ENCODE measurements at places on chromosomes 5 and 9.

DNA sequence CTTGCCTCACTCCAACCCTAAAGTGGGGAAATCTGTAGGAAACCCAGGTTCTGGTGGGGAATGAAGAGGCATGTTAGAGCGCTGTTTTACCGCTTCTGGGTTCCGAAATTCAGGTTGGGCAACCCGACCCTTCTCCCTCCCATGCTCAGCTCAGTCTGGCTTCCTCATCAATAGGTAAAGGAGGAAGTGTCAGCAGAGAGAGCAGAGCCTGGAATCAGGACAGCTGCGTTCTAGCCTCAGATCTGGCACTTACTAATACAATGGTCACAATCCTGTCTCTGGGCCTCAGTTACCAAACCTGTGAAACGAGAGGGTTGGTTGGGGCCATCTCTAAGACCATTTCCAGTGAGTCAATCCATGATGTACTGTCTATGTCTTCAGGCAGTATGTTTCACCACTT is 16.2 kb upstream of the TNIP1 start:
- no peak for DNase-seq

DNA sequence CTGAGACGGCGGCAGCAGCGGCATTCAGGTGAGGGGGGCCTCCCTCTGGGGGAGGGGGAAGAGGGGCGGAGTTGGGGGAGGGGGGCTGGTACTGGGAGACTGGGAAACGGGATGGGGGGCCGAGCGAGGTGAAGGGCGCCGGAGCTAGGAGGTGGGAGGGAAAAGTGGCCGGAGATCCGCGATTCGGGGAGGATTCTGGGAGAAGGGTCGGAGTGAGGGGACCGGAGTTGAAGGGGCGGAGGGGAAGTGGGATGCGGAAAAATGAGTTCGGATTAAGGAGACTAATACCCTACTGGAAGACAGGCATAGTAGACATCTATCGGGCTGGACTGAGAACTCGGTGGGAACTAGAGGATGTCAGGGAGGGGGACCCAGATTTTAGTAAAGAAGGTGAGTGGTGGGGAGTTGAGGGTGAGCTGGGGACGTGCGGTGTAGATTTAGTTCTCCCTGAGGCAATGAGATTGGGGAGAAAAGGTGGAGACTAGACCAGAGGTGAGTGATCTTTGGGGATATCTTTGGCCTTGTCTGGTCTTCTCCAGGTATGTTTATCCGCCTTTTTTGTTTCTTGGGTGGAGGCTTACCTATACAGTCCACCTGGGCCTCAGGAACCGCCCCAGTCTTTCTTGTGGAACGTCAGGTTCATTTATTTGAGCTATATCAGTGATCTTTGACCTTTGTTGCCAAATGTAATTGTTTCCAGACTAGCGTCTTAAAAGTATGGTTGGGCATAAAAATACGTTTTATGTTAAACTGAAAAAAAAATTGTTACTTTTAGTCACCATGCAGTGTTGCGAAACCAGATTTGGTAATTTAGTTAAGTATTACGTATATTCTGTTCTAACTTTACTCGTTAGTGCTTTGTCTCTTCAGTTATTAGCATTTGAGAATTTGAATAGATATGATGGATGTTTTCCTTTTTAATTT is 632 bp downstream of the UBAP1 start:
- peak; percentile 18 for DNase-seq

GRCh38 chr9:114969269-114969668 is 38.9 kb upstream of the TNFSF8 start:
- DNase-seq = no peak

DNA sequence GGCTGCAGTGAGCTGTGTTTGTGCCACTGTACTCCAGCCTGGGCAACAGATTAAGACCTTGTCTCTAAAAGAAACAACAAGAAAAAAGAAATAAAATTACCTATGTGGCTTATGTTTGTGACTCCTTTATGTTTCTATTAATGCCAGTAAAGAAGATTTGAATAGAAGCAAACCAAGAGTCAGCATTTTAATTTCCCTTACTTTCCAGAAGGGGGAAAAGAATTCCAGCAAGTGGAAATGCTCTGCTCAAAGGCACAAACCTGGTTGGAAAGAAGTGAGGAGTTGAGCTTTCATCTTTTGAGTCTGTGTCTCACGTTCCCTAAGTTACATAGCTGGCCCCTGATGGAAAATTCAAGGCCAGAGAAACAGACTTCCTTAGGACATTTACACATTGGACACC is 23.6 kb upstream of the ELL2 start:
- DNase-seq = no peak

DNA sequence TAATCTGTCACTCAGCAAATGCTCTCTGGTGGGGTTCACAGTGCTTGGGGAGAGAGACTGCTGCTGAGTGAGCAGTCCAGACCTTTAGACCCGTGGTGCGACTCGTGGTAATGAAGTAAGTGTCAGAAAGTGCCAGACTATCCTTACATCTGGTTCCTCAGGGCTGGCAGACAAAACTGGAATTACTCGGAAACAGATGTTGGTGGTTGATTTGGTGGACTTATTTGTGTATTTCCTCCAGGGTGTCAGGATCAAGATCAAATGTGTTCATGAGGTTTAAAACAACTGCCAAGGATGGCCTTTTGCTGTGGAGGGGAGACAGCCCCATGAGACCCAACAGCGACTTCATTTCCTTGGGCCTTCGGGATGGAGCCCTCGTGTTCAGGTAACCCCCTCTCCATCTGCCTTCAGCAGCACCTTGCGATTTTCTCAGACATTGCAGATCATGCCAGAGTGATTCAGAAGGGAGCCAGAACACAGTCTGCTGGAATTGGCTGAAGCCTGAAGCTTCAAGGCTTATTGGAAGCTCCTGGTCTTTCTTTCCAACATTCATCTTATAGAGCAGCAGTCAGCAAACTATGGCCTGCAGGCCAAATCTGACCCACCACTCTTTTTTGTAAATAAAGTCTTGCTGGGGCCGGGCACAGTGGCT is 105.2 kb downstream of the LIFR start:
- no peak for DNase-seq

DNA sequence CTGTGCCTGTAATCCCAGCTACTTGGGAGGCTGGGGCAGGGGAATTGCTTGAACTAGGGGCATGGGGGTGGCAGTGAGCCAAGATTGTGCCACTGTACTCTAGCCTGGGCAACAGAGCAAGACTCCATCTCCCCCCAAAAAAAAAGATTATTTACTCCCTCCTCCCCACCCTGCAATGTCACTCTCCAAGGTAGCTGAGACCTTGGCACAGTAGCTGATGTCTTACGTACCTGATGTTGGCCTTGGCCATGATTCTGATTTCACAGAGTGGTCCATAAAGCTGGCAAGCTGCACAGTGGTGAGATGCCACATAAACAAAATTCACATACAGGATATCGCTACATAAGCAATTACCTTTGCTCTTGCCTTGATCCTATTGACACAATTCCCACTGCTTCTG is 108.5 kb downstream of the CAVIN4 start:
- no peak for DNase-seq

- DNase-seq = no peak
Measured at GRCh38 chr9:26271495-26272122, 593.4 kb upstream of the TUSC1 start.
